ENCODE measurements at places on chromosomes 4 and X. TPM values are rescaled to one million over a fixed set of nuclear protein-coding genes. Genes with fewer than 3 reads are reported as not detected.
A peak's percentile ranks its signal among the peaks of the same experiment; 100 is the strongest.

DNA sequence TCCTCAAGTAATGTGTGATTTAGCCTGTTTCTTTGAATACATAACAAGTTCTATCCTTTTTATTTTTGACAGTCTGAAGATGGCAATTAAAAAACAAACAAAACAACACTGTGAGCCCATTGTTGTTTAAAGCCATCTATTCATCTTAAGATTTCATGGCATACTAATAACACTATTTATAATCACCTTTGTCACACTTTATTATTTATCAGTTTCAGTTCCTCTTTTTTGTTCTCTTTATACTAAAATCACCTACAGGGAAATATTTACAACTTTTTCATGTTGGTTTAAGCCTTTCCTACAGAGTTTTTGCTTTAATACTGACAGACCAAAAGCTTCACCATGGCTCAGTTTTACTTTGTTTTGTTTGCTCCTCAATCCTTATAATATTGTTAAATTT, 247.4 kb upstream of the CTSO start:
- no peak overlapping the region for H3K27ac ChIP-seq
- no peaks in the 10 kb centered on the region for H3K36me3 ChIP-seq
- H3K4me3 ChIP-seq, result no peak overlapping the region
- no peaks in the 10 kb centered on the region for H3K4me1 ChIP-seq
- no peak for DNase-seq

DNA sequence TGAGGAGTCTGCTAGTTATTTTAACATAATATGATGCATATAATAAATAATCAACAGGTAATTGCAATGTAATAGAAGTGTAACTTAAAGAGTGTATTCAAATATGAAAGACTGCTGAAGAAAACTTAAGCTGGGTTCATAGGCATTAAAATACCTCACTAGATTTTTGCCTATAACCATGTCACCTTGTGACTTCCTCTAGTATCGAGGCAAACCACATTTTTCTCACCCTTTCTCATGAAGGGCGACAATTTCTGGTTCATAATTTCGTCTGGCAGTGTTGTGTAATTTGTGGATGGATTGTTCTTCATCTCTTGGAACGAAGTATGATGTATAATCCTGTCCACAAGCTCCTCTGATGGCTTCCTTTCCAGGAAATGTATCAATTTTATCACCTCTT, 16.0 kb downstream of the SULT1E1 start:
- no peaks in the 10 kb centered on the region for H3K27me3 ChIP-seq
- no peak overlapping the region for H3K27ac ChIP-seq
- no peaks in the 10 kb centered on the region for H3K36me3 ChIP-seq
- no peak for DNase-seq
- H3K4me1 ChIP-seq, result no peaks in the 10 kb centered on the region

- no peaks in the 10 kb centered on the region for H3K4me1 ChIP-seq
- no peak overlapping the region for H3K27ac ChIP-seq
- H3K36me3 ChIP-seq, result no peaks in the 10 kb centered on the region
These were observed 78.5 kb downstream of the ABLIM2 start for GRCh38 chr4:8079916-8080753.

GRCh38 chr4:78653655-78654054, 102.1 kb downstream of the ANXA3 start:
- DNase-seq, result no peak
- H3K27ac ChIP-seq, result no peak overlapping the region

DNA sequence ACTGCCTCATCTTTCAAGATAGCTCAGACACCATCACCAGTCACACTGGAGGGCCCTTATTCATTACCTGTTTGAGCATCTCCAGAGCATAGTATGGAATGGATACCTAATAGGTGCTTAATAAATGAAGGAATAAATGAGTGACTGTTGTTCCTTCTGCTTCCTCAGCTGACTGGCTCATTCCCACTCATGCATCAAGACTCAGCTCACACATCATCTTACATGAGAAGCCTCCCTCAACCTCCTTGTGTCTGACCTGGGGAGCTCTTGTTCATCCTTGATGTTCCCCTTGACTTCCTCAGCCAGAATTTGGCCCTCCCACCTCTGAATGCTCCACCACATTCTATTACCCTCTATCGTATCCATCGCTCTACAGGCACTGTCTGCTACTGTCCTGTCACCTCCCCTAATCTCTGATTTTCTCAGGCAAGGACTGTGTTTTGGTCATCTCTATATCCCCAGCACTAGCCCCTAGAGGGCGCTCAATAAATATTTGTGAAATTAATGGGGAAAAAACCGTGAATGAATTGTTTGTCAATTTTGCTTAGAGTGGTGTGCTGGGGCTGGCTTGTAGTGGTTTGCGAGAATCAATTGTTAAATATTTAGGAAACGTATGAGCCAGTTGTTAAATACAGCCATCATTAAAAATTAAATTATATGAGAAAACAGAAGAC, 88.3 kb downstream of the NHSL2 start:
- no peak overlapping the region for H3K4me3 ChIP-seq
- no peak for DNase-seq
- H3K36me3 ChIP-seq, result no peaks in the 10 kb centered on the region
- H3K4me1 ChIP-seq, result peaks cover 12% of the 10 kb centered on the region
- H3K27me3 ChIP-seq, result no peaks in the 10 kb centered on the region

- H3K27me3 ChIP-seq, result no peaks in the 10 kb centered on the region
- DNase-seq, result peak; percentile 20
- H3K36me3 ChIP-seq, result no peaks in the 10 kb centered on the region
- H3K27ac ChIP-seq, result no peak overlapping the region
- peaks cover under 1% of the 10 kb centered on the region for H3K4me1 ChIP-seq
These were observed 7.1 kb upstream of the ELF2 start for GRCh38 chr4:139184129-139184528.

DNA sequence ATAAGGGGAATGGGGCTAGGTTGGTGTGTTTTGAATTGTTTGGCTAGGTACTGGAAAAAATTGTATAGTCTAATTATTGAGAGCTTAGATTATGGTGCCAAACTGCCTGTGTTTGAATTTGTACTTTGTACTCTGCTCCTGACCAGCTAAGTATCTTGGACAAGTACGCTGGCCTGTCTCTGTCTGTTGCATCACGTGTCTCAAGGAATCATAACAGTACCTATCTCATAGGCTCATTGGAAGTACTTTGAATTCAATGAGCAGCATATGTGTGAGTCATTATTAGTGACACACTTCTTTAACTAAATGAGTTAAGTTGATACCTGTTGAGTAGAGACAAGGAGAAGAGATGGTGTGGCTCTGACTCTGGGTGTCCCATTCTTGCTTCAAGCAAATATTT, 69.5 kb upstream of the MND1 start:
- no peak overlapping the region for H3K4me3 ChIP-seq
- no peak overlapping the region for H3K27ac ChIP-seq
- H3K36me3 ChIP-seq, result no peaks in the 10 kb centered on the region
- no peaks in the 10 kb centered on the region for H3K4me1 ChIP-seq

DNA sequence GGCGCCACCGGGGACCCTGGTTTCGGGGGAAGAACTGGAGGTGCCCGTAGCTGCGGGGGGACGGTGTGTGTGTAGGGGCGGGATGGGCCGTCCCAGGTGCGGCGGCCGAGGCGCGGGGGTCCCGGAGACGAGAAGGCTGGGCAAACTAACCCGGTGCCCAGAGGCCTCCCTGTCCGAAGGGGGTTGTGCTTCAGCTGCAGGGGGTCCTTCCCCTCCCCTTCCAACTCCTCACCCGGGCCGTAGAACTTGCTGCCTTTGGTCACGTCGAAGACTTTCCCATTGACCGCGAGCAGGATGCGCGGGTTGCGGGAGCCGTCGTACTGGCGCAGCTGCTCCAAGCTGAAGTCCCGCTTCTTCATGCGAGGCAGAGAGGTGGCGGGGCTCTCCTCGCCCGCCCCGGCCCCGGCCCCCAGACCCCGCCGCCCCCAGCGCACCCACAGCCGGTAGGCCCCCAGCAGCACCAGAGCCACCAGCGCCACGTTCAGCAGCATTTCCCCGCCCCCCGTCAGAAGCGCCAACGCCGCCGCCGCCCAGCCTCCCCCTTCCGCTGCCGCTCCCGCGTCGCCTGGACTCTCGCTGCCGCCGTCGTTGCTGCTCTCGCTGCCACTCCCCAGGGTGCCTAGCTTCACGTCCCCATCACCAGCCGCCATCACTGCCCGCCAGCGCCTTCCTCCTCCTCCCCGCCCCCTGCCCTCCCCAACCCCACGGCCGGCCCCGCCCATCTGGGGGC, at the start of gene PGRMC2:
Gene PGRMC2 (minus strand): TSS at position 673 of the 730 bp plus-strand sequence. CDS start 23 bp downstream, at position 650.
- H3K4me3 ChIP-seq, result peak within 1 kb of the TSS; percentile 87
- H3K4me1 ChIP-seq, result peaks cover 16% of the 10 kb centered on the region
- H3K27me3 ChIP-seq, result no peaks in the 10 kb centered on the region
- DNase-seq, result peak; percentile 54

- H3K4me1 ChIP-seq, result peaks cover 6% of the 10 kb centered on the region
- H3K27ac ChIP-seq, result no peak overlapping the region
- H3K27me3 ChIP-seq, result no peaks in the 10 kb centered on the region
- H3K36me3 ChIP-seq, result no peaks in the 10 kb centered on the region
- no peak for DNase-seq
These were observed 109.7 kb downstream of the ELOVL6 start for GRCh38 chr4:110088670-110089069.

- H3K4me3 ChIP-seq, result no peak overlapping the region
- H3K36me3 ChIP-seq, result no peaks in the 10 kb centered on the region
- no peak for DNase-seq
- H3K27me3 ChIP-seq, result no peaks in the 10 kb centered on the region
- no peaks in the 10 kb centered on the region for H3K4me1 ChIP-seq
- no peak overlapping the region for H3K27ac ChIP-seq
These were observed 24.5 kb downstream of the WDR17 start for GRCh38 chr4:176090115-176090514.

GRCh38 chrX:24124244-24124799, 25.2 kb upstream of the ZFX start:
- H3K4me1 ChIP-seq, result no peaks in the 10 kb centered on the region
- H3K27me3 ChIP-seq, result no peaks in the 10 kb centered on the region
- no peak overlapping the region for H3K27ac ChIP-seq
- no peak for DNase-seq
- no peaks in the 10 kb centered on the region for H3K36me3 ChIP-seq

DNA sequence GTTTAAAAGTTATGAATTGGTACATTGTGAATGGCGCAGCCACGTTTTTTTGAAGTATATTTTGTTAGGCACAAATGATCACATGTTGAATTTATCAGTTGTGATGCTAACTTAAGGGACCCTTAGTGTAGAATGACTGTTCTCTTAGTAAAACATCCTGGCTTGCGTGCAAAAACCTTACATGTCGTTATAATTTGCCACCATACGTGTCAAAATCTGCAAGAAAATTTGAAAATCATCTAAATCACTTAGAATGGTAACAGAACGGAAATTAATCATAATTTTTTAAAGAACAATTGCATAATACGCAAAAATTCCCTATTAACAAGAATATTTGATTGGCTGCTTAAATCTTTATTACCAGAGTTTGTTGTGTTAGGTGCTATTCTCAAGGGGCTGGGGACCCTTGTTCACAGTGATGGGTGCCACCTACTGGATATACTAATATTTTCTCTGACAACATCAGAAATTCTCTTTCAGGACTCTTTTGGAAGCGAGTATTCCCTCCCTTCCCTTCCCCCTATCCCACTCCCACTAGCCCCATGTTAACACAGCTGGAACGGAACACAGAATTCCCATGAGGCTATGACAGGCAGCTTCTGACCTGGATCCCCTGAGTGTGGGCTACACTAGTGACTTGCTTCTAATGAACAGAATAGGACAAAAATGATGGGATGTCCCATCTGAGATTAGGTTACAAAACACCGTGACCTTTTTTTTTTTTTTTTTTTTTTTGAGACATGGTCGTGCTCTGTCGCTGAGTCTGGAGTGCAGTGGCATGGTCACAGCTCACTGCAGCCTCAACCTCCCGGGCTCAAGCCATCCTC, 71.8 kb downstream of the SUPT20HL2 start:
- H3K4me1 ChIP-seq, result no peaks in the 10 kb centered on the region
- H3K27me3 ChIP-seq, result no peaks in the 10 kb centered on the region
- no peak overlapping the region for H3K4me3 ChIP-seq

DNA sequence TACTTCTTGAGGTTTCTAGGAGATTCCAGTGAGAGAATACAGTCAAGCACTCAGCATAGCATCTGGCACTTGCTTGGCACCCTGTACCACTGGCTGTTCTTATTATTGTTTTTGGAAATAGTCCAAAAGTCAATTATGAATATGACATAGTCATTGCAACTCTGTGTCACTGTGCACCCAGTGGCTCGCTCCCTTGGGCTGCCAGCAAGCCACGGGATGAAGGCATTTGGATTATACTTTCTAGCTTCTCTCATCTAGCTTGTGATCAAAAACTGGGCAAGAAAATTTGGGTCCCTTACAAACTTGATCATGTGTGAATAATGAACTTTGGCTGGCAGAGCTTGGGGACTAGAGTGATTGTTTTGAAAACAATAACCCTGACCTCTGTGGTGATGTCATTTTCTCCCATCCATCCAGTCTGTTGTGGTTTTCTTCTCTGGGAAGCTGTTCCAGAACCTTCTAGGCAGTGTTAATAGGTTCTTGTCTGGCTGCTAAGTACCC, 32.7 kb upstream of the LIMCH1 start:
- H3K27ac ChIP-seq, result no peak overlapping the region
- no peaks in the 10 kb centered on the region for H3K36me3 ChIP-seq
- no peaks in the 10 kb centered on the region for H3K27me3 ChIP-seq
- H3K4me1 ChIP-seq, result no peaks in the 10 kb centered on the region
- no peak for DNase-seq

DNA sequence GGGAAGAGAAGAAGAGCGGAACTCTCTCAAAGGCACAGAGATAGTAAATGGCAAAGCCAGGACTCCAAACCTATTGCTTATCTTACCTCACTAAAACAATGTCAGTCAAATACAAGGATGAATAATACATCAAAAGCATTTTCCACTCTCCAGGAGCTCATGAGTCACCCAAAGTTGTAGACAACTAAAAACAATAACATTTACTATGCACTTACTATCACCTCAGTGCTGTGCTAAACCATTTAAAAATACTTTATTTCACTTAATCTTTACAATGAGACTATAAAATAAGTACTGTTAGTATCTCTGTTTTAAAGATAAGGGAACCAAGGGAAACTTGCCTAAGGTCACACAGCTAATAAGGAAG, 163.2 kb upstream of the SPANXC start:
- H3K27ac ChIP-seq, result no peak overlapping the region
- H3K27me3 ChIP-seq, result no peaks in the 10 kb centered on the region
- H3K4me1 ChIP-seq, result no peaks in the 10 kb centered on the region

GRCh38 chr4:40475609-40476008, 140.5 kb downstream of the CHRNA9 start:
- H3K36me3 ChIP-seq, result no peaks in the 10 kb centered on the region
- no peak for DNase-seq
- no peak overlapping the region for H3K27ac ChIP-seq

DUSP21 gene
- total RNA-seq, result not detected

ETDB gene
- not detected for total RNA-seq

OTC gene
- not detected for total RNA-seq

PASD1 gene
- not detected for total RNA-seq

Measured in natural killer cell (primary cell).